ENCODE measurements at places on chromosomes 13 and 19. TPM values are rescaled to one million over a fixed set of nuclear protein-coding genes. Genes with fewer than 3 reads are reported as not detected.

BIVM gene
- 19.0 TPM for polyA plus RNA-seq

ZNF575 gene
- 0.38 TPM for polyA plus RNA-seq

CACNA1A gene
- polyA plus RNA-seq: 0.67 TPM

SLC17A7 gene
- polyA plus RNA-seq: 0.64 TPM

ZNF724 gene
- 0.34 TPM for polyA plus RNA-seq

NLRP12 gene
- 0.36 TPM for polyA plus RNA-seq

PSG6 gene
- polyA plus RNA-seq: not detected

DNA sequence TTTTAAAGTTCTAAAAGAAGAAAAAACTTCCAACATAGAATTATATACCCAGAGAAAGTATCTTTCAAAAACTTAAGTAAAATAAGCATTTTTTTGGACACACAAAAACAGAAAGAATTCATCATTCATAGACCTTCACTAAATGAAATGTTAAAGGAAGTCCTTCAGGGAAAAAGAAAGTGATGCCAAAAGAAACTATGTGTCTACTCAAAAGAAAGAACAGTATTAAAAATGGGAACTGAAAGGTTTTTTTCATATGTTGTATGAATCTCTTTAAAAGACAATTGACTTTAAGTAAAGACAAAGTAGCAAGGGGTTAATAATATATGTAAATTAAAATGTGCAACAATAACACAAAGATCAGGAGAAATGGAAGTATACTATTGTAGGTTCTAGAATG lies 96.5 kb downstream of the DHRS12 start:
- DNase-seq: no peak

GRCh38 chr19:18861235-18861634 lies 29.5 kb downstream of the UPF1 start:
- DNase-seq: no peak

GRCh38 chr19:43618921-43619261 lies 538 bp downstream of the ZNF428 start:
- DNase-seq: peak; percentile 55

DNA sequence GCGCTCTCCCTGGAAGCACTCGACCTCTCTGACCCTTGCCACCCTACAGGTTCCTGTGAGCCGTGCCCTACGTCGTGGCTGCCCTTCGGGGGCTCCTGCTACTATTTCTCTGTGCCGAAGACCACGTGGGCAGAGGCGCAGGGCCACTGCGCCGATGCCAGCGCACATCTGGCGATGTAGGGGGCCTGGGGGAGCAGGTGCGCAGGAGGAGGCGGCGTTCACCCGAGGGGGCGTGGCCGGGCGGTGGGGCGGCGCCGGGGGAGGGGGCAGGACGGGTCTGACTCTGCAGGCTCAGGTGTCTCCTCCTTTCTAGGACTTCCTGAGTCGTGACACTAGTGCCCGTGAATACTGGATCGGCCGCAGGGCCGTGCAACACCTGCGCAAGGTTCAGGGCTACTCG lies 26.4 kb downstream of the CLEC4M start:
- DNase-seq: no peak

GRCh38 chr19:39778763-39779162 lies at the start of gene LEUTX:
Gene LEUTX (plus strand): TSS chr19:39778854. CDS start chr19:39778921, 67 bp downstream.
- no peak for DNase-seq

DNA sequence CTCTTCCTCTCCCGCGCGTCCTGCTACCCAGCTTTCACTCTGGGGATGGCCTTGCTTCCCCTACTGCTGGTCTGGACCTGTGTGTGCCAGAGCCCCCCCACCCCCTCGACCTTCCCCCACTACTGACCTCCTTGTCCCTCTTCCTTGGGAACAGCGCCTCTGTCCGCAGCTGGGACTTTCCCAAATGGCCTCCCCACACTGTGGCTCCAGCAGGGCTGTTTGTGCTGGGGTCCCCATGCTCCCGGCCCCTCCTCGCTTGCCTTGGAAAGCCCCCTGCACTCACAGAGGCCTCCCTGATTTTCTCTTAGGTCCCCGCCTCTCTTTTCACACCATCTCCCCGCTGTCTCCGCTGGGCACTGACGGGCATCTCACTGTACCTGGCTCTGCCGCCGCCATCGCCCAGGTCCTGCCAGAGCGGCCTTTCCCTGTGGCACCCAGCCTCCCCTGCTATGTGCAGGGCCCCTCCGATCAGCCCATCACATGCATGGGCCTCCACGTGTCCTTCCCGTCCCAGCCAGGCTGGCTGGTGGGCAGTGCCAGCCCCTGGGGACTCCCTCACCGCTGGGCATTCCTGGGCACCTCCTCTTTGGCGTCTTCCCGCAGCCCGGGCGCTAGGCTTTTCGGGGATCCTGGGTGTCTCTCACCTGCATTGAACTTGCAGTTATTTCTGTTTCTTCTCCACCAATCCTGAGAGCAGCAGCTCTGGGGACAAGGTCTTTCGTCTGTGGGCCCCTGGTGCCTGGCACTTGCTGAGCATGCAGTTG lies 118.7 kb downstream of the ATP11A start:
- DNase-seq: no peak

GRCh38 chr19:19490214-19490968 lies 25.0 kb downstream of the TSSK6 start:
- peak; percentile 81 for DNase-seq

DNA sequence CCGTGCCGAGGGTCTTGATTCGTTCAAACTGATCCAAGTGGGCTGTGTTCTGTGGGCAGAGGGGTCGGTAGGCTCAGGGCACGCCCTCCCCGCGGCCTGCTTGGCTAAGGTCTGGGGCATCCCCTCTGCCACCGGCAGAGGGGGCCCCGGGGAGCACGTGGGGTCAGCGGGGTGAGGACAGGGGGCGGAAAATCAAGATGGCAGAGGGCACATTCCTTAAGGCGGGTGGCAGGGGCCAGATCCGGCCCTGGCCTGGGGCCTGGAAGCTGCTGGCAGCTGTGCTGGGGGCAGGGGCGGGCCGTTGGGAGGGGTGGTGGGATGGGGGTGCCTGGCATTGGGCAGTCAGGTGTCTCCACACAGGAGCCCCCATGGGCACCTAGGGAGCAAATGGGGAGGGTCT lies 10.7 kb downstream of the PRKACA start:
- peak; percentile 68 for DNase-seq

DNA sequence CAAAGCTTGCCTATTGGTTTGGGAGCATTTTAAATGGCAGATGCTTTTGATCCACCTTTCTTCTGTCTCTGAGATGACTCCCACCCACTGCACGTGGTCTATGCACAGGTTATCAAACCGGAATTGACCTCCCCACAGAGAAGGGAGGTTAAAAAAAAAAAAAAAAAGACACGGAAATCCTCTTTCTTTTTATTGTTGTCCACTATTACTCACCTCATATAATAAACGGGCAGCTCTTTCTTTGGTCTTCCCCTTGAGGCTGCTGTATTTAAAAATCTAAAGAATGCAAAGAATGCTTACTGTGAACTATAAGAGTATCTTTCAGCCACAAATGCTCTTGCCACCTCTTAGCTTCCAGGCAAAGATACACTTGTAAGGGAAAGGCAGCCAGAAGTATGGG lies 329.7 kb downstream of the NDFIP2 start:
- DNase-seq: no peak

DNA sequence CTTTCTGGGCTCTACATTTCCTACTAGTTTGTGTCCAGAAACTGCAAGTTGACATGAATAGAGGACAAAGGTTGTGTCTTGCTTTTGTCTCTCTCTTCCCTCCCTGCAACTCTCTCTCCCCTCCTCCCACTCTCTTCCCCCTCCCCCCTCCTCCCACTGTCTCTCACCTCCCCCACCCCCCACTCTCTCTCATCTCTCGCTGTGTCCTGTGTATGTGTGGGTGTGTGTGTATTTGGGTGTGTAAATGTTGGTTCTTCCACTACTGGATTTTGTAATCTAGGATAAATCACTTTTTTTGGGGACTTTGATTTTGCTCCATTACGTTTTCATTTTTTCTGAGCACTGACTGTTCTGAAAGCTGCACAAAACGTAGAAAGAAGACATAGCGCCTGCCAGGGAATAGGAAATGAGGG lies 48.4 kb downstream of the AKAP11 start:
- DNase-seq: no peak

- DNase-seq: no peak
Observed at GRCh38 chr13:29170436-29171082, 350.4 kb downstream of the MTUS2 start.

DNA sequence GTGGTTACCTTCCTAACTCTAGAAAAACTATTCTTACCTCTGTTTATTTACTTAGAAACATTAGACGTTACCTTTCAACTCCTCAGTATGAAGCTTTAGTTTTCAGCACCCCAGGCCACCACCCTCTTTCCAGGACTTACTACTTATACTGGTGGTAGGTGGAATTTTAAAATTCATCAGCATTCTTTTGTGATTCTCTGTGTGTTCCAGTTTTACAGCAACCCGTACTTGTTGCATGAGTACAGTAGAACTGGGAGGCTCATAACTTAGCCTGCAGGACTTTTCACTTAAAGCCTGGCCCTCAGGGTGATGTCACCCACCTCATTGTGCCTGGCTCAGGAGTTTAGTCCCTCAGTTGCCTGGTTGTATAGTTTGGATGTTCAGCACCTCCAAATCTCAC lies 49.4 kb upstream of the ALOX5AP start:
- DNase-seq: no peak

- DNase-seq: peak; percentile 54
Observed at GRCh38 chr19:18002347-18002850, 5.6 kb upstream of the ARRDC2 start.

GRCh38 chr19:15588265-15588664 lies 26.8 kb upstream of the CYP4F8 start:
- no peak for DNase-seq

DNA sequence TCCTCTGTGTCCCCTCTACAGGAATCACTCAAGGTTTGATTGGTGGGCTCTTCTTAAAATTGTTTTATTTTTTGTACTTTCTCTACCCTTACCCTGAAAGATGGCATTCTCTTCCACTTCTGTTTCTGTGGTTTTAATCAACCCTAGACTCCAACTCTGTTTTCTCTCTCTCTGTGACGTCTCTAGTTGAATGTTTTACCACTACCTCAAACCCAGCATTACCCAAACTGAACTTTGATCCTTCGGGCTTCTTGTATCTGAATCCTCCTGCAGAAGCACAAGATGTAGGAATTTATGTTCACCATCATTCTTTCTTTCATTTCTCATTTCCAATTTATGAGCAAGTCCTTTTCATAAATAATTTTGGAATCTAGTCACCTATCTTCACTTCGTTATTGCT lies 39.9 kb downstream of the PCCA start:
- DNase-seq: no peak

- no peak for DNase-seq
Observed at GRCh38 chr13:81487151-81487550, 1146.2 kb upstream of the SPRY2 start.

DNA sequence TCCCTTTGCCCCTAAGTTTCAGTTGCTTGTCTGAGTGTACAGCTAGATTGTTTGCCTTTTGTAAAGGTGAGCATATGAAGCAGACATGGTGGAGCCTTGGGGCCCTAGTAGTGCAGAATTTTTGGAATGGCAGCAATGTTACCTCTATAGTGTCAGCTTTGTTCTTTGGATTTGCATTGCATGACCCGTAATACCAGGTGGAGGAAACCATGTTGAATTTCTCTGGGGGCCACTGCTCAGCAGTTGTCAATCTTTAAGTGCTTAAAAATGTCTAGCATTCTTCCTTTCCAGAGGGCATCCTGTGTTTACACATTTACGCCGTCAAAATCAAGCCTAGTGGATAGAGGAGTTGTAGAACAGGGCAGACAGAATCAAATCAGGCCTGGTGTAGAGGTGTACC lies 303.3 kb downstream of the ATP8A2 start:
- DNase-seq: no peak

- no peak for DNase-seq
Observed at GRCh38 chr13:99227331-99227900, 26.8 kb downstream of the UBAC2 start.

- DNase-seq: no peak
Observed at GRCh38 chr13:27371932-27372331, 52.5 kb upstream of the GTF3A start.

- no peak for DNase-seq
Observed at GRCh38 chr13:99997702-99998214, 16.2 kb downstream of the ZIC2 start.
